ENCODE measurements at places on chromosomes 1 and 21.

DNA sequence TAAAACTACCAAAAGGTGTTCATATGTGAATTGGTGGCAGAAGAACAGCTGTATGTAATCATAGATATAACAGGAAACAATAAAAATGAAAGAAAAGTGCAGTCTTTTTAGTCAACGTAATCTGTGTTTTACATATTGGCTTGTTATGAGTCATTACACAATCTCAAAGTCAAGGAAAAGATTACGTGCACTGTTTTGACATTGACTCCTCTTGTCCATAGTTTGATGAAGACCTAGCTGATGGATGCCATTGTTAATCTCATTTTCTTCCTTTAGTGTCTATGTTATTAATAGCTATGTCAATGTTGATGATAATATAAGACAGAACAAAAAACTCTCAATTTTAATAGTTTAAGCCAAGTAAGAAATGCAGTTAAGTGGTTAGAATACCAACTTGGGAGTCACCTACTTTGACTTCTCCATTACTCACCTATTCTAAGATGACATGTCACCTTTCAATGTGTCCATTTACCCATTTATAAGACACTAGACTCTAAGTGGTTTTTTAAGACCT lies 84.5 kb upstream of the SAMSN1 start:
- DNase-seq, result peak; percentile 74

DNA sequence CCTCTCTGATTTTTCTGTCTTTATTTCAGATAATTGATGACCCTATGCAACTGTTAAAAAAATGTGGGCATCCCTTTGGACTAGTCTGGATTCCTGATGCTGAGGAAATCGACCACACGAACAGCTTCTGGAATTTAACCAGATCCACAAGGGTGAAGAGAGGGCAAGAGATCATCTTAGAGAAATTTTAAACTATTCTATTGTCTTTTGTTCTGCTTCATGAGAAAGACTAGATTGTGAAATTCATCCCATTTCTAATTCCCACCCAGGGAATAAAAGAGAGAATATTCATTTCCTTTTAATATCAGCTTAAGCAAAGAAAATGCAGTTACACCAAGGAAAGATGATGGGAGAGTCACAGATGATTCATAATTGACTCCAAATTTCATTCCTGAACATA lies 71.8 kb downstream of the DUSP10 start:
- DNase-seq, result no peak

DNA sequence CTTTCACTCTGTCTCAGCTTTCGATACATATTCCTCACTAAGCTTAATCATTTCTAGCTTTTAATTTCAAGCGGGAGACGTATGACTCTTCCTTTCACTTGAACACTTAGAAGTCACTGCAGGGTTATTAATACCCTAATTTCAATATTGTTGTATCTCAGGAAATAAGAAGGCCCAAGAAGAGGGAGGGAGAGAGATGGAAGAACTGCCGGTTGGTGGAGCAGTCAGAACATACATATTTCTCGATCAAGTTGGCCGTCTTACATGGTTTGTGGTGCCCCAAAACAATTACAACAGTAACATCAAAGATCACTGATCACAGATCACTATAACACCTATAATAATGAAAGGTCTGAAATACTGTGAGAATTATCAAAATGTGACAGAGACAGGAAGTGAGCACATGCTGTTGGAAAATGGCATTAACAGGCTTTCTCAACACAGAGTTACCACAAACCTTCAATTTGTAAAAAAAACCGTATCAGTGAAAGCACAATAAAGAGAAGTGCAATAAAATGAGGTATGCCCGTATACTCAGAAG lies 145.4 kb upstream of the HP1BP3 start:
- DNase-seq, result peak; percentile 87

- no peak for DNase-seq
These were observed 107.4 kb downstream of the SLC45A1 start for GRCh38 chr1:8425150-8425780.
